ENCODE measurements at places on chromosomes 1 and 21.

- no peak for DNase-seq
These were observed 236.9 kb downstream of the TTLL7 start for GRCh38 chr1:83762039-83762365.

- no peak for DNase-seq
These were observed 13.8 kb upstream of the UBXN10 start for GRCh38 chr1:20172033-20172590.

GRCh38 chr1:87328272-87329050 lies at the start of gene LMO4:
Gene LMO4 (plus strand): TSS chr1:87328880. CDS start chr1:87332016, 3,136 bp downstream.
- peak; percentile 99 for DNase-seq

DNA sequence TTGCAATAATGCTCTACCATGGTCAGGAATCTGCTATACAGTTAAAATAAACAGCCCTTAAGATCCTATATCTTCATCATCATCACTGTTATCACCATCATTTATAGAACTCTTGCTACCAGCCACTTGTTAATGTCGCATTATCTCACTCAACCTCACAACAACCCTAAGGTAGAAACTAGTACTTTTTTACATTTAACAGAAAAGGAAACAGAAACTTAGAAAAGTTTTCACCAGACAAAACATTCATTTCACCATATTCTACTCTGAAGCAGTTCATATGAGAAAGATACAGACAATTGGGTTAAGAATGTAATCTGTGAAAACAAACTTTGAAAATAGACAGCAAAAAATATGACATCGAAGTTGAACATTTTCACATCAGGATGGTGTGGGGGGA lies 262.6 kb downstream of the ATG4C start:
- no peak for DNase-seq

- no peak for DNase-seq
These were observed 8.9 kb downstream of the RYR2 start for GRCh38 chr1:237050915-237051314.

GRCh38 chr1:13707164-13707563 lies 7.2 kb downstream of the PRDM2 start:
- DNase-seq: no peak

DNA sequence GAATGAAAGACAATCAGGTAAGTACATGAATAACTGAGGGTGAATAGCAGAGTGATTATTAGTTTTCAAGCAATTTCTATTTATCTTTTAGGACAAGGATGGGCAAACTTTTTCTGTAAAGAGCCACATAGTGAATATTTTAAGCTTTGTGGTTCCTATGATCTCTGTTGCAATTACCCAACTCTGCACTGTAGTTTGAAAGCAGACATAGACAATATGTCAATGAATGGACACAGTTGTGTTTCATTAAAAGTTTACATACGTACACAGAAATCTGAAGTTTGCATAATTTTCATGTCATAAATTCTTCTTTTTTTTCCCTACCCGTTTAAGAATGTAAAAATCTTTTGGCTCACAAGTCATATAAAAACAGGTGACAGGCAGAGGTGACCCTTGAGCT lies 71.4 kb downstream of the ZNF281 start:
- no peak for DNase-seq

- no peak for DNase-seq
These were observed 51.6 kb upstream of the ZC3H11B start for GRCh38 chr1:219664310-219665029.

DNA sequence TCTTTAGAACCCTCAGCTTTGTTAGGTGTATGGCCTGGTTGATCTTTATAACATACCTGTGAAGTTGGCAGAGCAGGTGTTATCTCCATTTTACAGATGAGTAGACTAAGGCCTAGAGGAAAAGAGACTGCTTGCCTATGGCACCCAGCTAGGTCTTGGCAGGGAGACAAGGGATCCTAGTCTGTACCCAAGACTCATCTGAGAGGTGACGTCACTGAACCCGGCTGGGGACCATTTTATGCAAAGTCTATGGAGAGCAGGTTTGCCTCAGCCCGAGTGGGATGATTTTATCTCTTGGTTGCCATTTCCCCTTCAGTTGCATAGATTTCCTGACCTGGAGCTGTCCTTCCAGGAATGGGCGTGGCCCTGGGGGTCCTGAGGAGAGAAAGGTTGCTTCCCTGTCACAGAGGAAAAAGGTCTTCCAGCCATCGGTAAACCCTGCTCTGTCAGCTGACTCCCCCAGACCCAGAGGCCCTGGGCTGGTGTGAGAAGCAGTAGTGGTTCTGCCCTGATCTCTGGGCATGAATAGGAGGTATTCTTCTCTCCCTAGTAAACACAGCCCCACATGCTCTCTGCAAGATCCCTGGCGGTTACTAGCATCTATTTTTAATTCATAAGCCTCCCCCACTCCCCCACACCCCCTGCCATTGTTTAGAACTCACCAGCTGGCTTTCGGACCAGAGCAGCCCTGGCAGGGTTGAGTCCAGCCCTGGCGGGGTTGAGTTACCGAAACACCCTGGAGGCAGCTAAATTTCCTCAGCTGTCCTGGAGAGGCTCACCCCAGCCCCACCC lies 19.6 kb downstream of the TMCC2 start:
- peak; percentile 45 for DNase-seq

- no peak for DNase-seq
These were observed 3.0 kb downstream of the PRRC2C start for GRCh38 chr1:171488190-171488929.

GRCh38 chr1:201594575-201595245 lies 55.8 kb downstream of the NAV1 start:
- DNase-seq: peak; percentile 66

GRCh38 chr1:216140730-216141524 lies 282.3 kb downstream of the USH2A start:
- DNase-seq: no peak

DNA sequence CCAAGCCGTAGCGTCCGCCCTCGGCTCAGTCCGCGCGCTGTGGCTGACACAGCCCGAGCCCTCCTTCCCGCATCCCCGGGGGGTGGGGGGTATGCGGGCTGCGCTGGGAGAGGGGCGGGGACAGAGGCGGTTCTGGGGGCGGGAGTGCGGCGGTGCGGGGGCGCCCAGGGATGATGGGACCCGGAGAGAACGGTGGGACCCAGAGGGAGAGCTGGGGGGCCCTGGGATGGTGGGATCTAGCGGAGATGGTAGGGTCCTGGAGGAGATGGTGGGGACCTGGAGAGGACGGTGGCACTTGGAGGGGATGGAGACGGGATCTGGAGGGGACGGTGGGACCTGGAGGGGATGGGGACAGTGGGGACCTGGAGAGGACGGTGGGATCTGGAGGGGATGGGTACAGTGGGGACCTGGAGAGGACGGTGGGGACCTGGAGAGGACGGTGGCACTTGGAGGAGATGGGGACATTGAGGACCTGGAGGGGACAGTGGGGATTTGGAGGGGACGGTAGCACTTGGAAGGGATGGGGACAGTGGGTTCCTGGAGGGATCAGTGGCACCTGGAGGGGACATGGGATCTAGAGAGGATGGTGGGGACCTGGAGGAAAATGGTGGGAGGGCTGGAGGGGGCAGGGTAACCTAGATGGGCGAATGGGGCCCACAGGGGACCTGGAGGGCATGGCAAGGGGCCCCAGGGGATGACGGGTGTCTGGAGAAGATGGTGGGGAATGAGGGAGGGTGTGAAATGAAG lies 477 bp downstream of the SNAP47 start:
- DNase-seq: no peak

GRCh38 chr21:26095131-26095530 lies 75.4 kb downstream of the APP start:
- no peak for DNase-seq

GRCh38 chr1:69523032-69523431 lies 44.7 kb upstream of the LRRC7 start:
- DNase-seq: peak; percentile 83

DNA sequence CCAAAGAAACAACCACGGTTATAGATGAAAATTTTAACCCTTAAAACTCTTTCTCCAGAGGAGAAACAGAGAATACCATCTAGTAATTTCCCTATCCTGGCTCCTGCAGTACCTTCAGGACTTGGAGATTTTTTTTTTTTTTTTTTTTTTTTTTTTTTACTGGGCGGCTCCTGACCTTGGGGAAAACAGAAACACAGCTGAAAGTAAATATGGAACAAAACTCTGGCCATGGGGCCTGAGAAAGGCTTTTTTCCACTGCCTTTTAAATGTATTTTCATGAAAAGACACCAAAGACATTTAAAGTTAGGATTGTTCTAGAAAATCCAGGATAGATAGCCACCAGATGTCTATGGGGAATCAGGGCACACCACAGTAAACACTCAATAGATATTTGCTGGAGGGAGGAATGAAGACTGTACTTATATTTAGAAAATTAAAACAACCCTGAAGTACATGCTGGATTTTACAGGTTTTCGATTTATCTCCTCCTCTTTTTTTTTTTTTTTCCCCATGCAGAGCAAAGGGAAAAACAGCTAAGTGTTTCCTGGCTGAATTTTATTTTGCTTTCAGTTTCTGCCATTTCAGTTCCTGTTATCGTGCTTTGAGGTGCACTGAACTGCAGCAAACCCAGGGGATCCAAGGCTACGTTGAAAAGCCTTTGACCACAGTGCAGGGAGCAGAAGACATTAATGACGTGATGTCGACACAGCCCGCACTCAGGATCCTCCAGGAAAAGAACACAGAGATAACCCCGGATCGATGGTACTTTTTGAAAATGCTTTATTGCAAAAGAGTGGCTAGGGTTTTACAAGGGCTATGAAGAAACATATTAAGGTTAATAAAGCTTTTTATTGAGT lies 35.7 kb upstream of the CNN3 start:
- no peak for DNase-seq

DNA sequence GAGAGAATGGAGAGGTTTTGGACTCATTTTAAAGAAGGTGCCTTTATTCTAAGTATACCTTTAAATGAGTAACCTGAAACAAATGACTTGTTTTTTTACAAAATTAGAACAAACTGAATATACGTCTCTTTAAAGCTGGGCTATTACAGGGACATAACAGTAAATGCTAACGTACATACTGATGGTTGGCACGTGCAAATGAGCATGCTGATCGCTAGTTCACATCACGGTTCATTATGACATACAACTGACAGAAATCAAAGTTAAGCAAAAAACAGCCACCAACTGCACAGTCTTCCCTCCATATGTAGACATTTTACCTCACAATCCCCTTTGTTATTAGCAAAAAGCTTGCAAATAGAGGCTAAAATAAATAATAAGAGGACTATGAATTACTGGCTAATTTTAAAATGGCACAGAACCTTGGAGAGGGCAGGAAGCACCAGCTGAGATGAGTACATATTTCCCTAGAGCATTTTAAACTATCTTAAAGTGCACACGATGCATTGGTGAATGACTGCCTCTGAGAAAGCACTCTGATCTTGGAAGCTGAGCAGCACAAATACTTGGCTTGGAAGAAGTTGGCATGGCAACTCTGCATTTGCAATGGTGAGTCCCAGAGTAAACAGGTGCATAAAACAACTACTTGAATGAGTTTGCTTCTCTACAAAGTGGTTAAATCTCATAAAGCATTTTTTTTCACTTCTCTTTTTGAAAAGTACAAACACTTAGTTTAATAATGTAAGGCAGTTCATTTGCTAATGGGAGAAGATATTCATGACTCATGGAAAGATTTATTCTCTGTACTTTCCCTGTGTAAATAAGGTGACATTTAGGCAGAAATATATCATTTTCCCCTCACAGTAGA lies 204.7 kb downstream of the LHX8 start:
- peak; percentile 60 for DNase-seq

Data from astrocyte of the hippocampus (primary cell).